Thyroid gland (tissue), 4 donors: ENCODE measurements at places on chromosomes 1 and 21. TPM values are rescaled to one million over a fixed set of nuclear protein-coding genes. Genes with fewer than 3 reads are reported as not detected.

A3GALT2 gene
- total RNA-seq, result not detected

GRCh38 chr1:91548376-91549040 is 47.9 kb downstream of the CDC7 start:
- DNase-seq, result no peak

- DNase-seq, result no peak
These were observed 72.1 kb downstream of the GPR52 start for GRCh38 chr1:174519844-174520243.

- no peak for DNase-seq
These were observed 37.4 kb downstream of the C1orf185 start for GRCh38 chr1:51139474-51139873.

DNA sequence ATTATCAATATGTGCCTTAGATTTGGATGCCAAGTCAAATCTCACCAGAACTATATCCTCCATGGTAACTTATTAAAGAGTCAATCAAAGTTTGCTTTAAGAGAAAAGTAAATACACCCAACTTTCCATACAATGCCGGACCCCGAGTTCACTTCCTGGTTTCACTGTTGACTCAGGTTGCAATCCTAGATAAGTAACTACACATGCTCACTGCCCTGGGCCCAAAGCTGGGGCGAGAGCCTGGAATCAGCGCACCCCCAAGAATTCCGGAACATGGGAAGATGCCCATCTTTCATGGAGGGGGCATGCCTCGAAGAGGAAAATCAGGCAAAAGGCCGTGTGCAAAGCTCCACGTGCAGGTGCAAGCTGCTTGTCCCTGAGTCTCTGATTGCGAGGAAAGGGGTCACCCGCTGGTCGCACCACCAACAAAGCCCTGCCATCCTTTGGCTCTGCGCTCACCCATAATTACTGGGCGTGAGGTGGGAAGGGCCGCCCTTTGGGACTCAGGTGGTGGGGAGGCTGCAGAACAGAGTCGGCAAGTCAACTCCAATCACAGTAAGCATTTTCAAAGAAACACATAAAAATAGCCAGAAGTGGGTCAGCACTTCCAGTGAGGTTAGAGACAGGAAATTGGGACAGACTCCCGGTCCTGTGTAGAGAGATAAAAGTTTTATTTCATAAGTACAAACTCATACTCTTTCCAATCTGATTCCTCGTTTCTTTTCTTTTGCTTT is 167.7 kb downstream of the TOMM20 start:
- no peak for DNase-seq
